Immature natural killer cell (primary cell): ENCODE measurements at places on chromosomes 7 and 10. TPM values are rescaled to one million over a fixed set of nuclear protein-coding genes. Genes with fewer than 3 reads are reported as not detected.

EPDR1 gene
- 5.2 TPM for polyA plus RNA-seq

MTPN gene
- polyA plus RNA-seq, result 200 TPM

RPA3 gene
- 90.4 TPM for polyA plus RNA-seq

GRCh38 chr10:113084031-113084430, 134.0 kb downstream of the TCF7L2 start:
- no peak for DNase-seq

DNA sequence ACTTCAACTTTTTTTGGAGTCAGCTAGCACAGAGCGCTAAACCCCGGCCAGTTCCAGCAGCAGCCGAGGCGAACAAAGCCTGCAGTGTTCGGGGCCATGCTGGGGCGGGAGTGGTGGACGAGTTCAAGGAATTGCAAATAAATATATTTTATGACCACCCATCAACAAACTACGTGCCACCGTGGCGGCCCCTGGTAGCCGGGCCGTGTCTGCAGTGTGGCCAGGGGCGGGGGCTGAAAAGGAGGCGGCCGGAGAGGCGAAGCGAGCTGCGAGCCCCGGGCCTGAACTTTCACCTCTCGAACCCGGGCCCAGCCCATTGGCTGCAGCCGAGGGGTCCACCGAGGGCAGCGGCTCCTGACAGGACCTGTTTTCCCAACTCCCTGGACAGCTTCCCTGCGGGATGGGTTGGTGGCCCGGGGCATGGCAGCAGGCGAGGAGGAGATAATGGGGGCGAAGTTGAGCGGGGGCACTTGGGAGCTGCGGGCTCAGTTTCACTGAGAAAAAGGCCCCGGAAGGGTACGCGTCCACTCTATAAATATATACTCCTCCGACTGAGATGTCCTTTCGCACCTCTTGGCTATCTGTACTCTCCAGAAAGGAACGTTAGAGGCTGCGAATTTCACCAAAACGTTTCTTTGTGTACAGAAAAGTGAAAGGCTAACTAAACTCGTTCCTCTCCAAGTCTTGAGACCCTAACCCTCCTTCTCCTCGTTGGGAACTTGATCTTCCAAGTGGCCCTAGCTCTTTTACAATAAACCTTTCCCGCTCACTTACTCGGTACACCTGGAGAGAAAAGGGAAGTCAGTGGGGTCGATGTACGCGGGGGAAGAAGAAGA, 164.6 kb upstream of the PPP1R3A start:
- no peak for DNase-seq

- DNase-seq, result no peak
Observed at GRCh38 chr10:88642209-88642608, 22.0 kb upstream of the LIPF start.
